ENCODE measurements at places on chromosomes 2 and 18.

GRCh38 chr2:145601361-145601925 is 1081.5 kb upstream of the ZEB2 start:
- no peak for DNase-seq

GRCh38 chr2:57728691-57729090 is 317.9 kb upstream of the VRK2 start:
- no peak for DNase-seq

DNA sequence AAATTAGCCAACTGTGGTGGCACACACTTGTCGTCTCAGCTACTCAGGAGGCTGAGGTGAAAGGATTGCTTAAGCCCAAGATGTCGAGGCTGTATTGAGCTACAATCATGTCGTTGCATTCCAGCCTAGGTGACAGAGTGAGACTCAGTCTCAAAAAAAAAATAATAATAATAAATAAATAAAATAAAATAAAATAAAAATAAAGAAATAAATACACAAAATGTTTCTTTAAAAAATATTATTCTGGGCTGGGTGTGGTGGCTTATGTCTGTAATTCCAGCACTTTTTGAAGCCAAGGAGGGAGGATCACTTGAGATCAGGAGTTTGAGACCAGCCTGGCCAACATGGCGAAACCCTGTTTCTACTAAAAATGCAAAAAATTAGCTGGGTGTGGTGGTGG is 272.8 kb downstream of the AGPS start:
- DNase-seq = no peak

GRCh38 chr18:63515801-63516200 is 26.4 kb upstream of the SERPINB12 start:
- no peak for DNase-seq

GRCh38 chr2:197800091-197800490 is 4.3 kb upstream of the PLCL1 start:
- DNase-seq = no peak

GRCh38 chr2:230161184-230161583 is 58.6 kb downstream of the SP110 start:
- DNase-seq = peak; percentile 14

GRCh38 chr2:218405746-218406208 is 6.1 kb downstream of the CTDSP1 start:
- DNase-seq = no peak

DNA sequence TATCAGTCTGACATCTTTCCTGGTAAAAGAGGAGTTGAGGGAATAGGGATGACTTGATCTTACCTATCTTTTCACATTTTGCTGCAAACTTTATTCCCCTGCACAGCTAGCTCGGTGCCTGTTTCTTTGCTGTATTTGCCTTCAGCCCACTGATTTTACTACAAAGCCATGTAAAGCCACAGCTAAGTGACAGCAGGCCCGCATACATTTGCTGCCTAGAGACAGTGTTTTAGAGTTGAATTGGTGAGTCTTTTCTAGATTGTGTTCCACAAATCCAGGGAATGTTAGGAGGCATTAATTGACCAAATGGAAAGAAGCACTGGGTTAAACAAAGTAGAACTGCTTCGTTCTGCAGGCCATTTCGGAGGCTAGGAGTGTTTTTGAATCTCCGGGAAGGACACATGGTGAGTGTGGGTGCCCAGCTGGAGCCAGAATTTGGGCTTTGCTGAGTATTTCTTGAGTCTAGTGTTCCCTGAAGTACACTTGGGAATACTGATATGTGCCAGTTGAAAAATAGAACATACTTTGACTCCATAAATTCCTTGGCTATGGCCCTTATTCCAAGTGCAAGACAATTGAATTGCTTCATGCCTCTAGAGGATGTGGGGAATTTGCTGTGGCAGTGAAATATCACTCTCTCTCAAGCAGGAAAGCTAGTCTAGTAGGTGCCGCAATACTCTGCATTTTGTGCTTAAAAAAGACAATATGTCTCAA is 329.8 kb downstream of the PTPRM start:
- DNase-seq = no peak

DNA sequence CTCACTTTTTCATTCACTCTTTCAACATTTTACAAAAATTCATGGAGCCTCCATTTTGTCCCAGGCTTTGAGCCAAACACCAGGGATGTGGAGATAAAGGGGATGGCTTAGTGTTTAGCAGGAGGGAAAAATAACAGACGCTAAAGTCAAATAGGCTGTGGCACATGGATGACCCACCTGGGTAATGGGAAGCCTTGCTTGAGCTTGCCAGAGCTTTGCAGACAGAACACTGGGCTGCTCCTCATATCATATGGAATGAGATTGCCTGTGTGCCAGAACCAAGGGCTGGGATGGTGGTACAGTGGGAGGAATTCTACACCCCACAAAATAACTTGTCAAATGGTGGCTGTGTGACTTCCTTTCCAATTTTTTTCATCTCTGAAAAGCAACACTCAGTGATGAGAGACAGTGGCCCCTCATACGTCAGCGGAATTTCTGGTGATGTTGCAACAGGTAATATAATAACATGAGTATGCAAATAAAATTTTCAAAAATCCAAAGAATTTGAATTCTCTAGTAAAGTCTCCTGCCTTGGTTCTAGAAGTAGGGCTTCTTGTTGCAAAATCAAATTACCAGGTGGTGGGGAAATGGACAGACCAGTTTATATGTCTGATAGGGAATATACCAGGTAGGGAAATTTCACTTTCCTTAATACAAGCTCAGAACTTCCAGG is 252.9 kb downstream of the CLIP4 start:
- DNase-seq = no peak

- no peak for DNase-seq
Observed at GRCh38 chr2:191302459-191303139, 57.4 kb downstream of the MYO1B start.

DNA sequence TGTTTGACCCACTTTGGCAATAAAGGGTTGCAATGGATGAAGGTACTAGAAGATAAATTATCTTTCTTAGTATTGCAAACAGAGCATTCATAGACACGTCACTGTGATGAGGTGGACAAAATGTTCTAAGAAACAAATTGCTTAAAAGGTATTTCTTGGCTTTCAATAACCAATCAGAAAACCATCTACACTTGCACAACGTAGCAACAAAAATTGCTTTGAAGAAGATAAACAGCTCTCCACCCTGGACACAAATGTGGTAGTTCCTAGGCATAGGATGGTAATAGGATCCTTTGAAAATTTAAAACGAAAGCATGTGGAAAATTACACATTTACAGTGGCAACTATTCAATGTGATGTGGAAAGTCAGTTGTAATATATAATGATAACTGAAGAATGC is 439.9 kb upstream of the ETAA1 start:
- no peak for DNase-seq

DNA sequence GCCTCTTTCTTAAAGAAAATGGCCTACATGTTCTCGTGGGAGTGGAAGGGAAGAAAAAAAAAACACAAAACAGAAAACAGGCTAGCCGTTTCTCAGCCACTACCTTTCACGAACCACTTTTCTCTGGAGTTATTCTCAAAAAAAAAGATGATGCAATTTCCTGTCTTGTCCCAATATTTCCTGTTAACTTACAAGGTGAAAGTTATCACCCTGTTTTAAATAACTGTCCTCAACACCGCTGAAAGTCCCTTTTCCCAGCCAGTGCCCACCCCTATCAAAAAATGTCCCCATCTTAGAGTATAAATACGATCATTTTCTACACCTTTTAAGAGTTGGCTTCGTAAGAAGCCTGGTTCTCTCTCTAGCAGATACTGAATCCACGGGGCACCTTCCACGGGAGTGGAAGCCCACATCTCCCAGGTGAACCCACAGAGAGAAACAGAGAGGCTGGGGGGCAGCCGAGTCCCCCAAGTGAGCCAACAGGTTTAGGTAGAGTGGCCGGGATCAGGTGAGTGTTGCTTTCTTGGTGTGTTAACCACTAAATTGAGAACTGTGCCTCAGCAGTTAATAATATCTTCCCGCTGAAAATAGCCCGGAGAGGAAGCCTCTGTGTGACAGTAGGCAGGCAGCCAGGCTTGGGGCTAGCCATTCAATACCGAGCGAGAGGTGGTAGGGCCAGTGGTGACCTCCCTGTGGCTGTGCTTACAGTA is 15.9 kb downstream of the SMAD7 start:
- DNase-seq = no peak

Measured in GM04504 (cell line).